ENCODE measurements at places on chromosomes 13 and 19.

- no peak for DNase-seq
Measured at GRCh38 chr19:38274739-38275138, 10.4 kb downstream of the SPINT2 start.

DNA sequence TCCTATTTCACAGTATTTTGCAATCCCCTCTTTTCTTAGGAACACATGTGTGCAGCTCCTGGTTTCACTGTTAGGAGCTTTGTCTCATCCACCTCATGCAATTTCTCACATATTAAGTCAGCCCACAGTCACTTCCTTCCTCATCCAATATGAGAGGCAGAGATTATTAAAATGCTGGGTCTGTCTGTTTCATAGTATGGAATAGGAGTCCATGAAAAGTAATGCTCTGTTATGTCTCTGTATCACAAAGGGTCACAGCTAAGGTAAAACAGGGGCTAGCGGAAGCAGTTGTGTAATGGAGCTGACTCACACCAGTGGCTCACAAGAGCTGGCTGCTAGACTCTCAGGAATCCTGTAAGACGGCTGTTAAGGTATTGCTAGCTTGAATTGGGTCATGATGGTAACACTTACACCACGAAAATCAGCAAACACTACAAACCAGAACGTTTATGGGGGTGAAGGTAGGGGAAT lies 216.5 kb downstream of the EFNB2 start:
- peak; percentile 7 for DNase-seq

- DNase-seq: no peak
Measured at GRCh38 chr19:9797871-9798270, 21.0 kb downstream of the FBXL12 start.

- no peak for DNase-seq
Measured at GRCh38 chr13:23098161-23098907, 82.4 kb upstream of the SGCG start.

DNA sequence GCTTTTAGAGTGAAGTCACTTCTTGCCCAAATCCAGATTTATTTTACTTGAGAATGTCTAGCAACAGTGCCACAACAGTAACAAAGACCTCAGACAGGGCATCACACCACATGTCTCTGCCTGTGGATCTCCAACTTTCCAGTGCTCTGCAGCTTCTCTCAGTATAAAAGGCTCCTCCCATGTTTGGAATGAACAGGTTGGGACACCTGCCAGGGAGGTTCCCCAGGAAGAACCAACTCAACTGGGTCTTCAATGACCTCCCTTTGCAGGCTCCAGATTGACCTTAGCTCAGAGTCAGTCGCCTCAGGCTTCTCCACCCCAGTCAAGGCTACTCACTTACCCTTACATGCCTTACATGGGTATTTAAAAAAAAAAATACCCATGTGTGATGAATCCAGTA lies 3.4 kb downstream of the ZNF823 start:
- DNase-seq: no peak

GRCh38 chr19:11541238-11541637 lies 2.6 kb downstream of the CNN1 start:
- no peak for DNase-seq

DNA sequence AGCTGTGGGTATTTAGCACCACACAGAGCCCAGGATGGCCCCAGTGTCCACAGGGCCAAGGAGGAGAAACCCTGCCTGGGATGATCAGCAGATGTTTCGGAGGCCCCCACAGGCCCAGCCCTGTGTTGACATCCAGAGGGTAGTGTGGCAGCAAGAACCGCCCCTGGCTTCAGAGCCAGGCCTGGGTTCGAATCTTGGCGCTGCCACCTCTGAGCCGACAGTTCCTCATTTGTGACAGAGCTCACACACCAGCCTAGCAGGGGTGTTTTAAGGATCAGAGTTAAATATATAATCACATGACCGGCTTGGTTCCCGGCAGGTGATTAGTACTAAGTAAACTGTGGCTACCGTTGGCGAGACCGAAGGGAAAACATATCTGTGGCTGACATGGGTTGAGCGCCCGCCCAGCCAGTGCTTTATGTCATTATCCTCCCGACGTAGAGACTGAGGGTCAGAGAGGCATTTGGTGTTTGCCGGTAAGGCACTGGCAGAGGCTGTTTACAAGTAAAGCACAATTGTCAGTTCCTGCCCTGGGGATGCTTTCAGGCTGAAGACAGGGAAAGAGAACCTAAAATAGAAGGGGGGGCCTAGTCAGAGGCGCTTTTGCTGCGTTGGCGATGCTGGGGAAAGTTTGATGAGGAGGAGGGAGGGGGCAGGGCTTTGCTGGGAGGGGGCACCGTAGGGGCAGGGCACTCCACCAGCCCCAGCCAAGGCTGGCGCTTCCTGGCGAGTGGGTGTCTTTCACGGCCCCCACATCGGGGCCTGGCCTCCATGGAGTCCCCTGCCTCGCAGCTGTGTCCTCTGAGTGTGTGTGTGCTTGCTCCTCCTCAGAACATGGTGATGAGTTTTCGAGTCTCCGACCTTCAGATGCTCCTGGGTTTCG lies 4.8 kb downstream of the PIAS4 start:
- DNase-seq: no peak

DNA sequence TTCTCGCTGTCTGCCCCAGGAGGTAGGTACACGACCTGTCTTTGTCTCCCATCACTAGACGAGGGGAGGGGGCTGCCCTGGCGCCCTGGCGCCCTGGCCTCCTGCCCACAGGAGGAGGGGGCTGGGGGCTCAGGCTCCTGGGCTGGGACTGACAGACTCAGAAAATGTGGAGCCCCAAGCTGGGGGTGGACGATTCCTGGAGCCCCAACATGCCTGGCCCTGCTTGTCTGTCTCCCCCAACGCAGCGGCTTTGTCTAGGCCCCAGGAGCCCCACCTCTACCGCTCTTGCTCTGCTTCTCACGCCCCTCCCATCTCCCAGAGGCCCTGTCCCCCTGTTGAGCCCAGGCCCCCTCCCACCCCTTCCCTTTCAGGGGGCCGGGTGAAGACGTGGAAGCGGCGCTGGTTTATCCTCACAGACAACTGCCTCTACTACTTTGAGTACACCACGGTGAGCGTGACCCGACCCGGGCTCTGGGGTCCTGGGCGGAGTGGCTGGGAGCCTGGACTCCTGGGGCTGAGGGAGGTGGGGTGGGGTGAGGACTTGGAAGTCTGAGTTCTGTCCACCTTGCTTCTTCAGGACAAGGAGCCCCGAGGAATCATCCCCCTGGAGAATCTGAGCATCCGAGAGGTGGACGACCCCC lies 8.6 kb downstream of the CYTH2 start:
- DNase-seq: no peak
